ENCODE measurements at places on chromosomes 1 and 21.

DNA sequence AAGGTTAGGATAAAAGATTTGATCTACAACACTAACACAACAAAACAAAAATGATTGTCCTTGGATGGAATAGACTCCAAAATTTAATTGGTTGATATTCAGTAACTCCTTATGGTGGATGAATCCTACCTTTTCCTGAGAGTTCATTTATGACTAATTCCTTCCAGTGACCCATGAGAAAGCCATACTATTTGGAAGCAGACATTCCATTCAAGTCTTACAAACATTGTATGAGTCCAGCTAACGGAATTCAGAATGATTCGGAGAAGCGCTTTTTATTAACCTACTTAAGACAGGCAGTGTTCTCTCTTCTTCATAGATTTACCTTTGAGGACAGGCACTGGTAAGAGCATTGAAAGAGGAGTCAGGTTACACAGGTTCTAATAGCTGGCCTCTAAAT lies 155.6 kb upstream of the ZNF648 start:
- DNase-seq, result no peak

DNA sequence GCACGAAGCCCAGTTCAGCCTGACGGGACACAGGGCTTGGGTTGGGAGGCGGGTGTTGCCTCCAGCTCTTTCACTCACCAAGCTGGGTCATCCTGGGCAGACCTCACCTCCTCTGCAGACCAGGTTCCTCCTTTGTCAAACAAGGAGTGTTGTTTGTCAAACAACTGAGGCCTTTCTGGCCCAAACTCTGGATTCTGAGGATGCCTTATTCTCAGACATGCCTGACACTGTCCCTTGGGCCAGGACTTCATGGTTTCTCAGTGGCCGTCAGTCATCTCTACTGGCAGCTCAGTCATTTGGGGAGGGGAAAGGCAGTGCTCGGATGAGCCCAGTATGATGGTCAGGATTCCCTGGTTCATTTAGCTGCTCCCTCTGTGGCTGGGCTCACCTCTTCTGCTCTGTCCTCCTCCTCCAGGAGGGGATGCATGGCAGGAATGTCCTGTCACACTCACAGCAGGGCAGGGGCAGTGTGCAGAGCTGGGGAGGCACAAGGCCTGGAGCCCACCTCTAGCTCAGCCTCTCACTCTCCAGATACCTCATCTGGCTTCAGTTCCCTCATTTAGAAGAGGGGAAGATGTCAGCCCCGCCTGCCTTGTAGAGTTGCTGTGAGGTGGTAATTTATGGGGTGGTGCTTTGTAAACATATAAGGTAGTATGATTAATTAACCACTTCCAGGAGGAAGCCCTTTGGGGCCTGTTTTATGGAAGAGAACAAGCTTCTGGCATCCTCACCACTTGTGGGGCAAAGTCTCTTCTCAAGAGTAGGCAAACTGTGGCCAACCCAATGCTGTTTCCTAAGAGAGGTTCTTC lies 20.6 kb downstream of the SLC2A1 start:
- no peak for DNase-seq

GRCh38 chr21:16046656-16047330 lies 317.0 kb downstream of the USP25 start:
- no peak for DNase-seq

- no peak for DNase-seq
Observed at GRCh38 chr1:6239213-6239752, 3.5 kb upstream of the ICMT start.

- DNase-seq, result no peak
Observed at GRCh38 chr21:28230559-28230958, 762.1 kb downstream of the LTN1 start.

- no peak for DNase-seq
Observed at GRCh38 chr1:212237651-212238050, 47.6 kb upstream of the PPP2R5A start.

- DNase-seq, result no peak
Observed at GRCh38 chr1:229410692-229411433, 23.0 kb downstream of the ACTA1 start.

DNA sequence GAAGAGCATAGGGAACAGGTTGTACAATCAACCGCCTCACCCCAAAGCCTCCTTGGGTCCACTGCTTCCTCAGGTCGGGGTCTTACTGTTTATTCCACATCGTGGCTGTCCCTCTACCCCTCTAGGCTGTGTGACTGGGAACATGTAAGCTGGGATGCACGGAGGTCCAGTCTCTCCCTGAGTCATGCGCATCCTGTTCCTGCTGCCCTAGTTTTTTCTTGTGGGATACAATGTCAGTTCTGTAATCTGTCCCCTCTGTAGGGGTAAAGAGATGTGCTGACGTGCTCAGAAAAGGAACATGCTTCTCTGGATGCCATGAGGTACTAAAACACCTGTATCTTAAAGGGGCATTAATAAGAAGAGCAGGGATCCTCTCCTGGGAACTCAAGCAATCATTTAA lies 66.2 kb downstream of the SLC45A1 start:
- no peak for DNase-seq

GRCh38 chr1:10614377-10615225 lies 139.9 kb downstream of the PEX14 start:
- DNase-seq, result no peak

- DNase-seq, result no peak
Observed at GRCh38 chr21:46411236-46411635, 47.5 kb upstream of the DIP2A start.

DNA sequence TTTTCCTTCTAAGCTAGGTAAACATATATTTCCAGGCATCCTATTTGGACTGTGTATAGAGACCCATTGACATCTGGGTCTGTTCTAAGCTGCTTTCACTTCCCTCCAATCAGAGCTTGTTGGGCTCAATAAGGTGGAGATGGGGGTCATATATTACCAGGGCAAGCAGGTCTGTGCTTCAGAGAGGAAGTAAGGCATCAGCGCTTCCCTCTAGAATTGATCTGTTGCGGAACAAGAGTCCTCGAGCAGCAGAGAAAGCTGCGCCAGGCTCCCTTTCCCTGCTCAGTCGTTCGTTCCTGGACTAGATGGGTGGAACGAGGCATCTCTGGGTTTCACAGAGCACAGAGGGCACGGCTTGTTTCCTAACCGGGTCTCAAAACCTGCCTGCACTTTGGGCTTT lies 63.5 kb downstream of the DISC1 start:
- no peak for DNase-seq

- DNase-seq, result no peak
Observed at GRCh38 chr1:57360846-57361407, 62.9 kb downstream of the DAB1 start.

- no peak for DNase-seq
Observed at GRCh38 chr1:193404236-193404635, 217.8 kb upstream of the B3GALT2 start.

- DNase-seq, result no peak
Observed at GRCh38 chr1:201945157-201945556, 1.2 kb downstream of the LMOD1 start.

DNA sequence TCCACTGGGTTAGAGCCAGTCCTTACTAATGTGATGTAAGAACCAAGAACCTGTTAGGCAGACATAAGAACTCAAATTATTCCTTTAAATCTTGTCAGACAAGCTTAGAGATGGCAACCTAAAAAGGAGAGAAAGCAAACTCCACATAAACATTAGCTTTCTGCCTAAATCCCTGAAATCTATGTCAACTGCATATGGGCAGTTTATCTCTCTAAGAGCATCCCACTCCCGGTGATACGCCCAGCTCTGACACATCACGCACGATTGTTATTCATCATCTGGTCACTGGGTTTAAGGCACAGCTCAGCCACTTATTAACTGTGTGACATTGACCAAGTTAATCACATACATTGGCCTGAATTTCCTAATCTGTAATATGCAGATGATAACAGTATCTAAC lies 323.7 kb downstream of the HHIPL2 start:
- DNase-seq, result no peak

GRCh38 chr21:38875694-38876492 lies 70.2 kb downstream of the ETS2 start:
- DNase-seq, result no peak
